ENCODE measurements at places on chromosomes 6 and 20.

DNA sequence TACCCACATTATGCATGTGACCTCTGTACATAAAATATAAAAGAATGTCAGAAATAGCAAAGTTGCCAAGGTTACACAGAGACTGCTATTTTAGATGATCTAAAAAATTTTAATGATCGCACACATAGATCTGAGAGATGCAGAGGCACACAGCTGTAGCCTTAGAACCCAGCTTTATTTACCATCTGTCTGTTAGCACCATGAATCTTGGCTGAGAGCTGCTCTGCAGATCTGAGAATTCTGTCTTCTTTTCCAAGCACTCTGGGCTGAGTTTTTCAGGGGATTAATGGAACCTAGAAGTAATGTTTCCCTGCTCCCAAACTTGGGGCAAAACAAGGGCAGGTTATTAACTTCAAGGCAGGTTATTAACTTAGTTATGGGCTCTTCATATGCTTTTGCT, 248.7 kb upstream of the JAG1 start:
- no peak for DNase-seq

DNA sequence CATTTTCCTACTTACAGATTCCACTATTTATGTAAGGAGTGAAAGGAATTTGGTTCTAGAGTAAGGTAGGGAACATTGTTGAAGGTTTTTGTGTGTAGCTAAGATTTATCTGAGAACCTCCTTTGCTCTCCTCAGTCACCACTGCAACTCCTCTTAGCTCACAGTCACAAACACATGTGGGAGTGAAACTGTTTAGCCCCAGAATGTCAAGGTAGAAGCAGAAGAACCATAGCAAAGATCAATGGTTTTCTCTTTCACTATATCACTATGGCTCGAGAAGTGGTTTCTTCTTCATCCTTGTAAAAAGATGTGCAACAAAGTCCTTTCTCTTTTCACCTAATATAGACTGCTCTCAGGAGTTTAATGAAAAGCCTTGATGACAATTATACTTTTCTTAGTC, 6.5 kb upstream of the DEFB112 start:
- no peak for DNase-seq

- no peak for DNase-seq
Observed at GRCh38 chr6:105468850-105469249, 66.0 kb upstream of the PREP start.

- DNase-seq = no peak
Observed at GRCh38 chr6:40383348-40384115, 203.6 kb downstream of the LRFN2 start.

DNA sequence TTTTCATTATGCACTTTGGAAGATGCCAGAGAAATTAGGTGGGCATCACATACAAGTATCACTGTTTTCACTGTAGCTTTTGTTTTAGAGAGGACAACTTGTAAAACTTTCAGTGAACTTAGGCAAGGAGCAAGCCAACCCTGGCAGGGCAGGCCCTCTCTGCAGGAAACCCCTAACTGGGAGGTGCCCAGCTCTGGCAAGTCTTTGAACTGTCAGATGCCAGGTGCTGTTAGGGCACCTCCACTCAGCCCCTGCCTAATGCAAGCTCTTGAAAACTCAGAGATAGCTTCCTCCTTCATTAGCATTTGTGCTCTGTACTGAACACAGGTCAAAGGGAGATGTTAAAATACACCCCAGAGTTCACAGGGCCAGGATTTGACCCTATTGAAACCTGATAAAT, 774.2 kb upstream of the FLRT3 start:
- no peak for DNase-seq

- peak; percentile 10 for DNase-seq
Observed at GRCh38 chr6:14660806-14661579, 543.4 kb downstream of the CD83 start.

- no peak for DNase-seq
Observed at GRCh38 chr6:45651301-45651700, 273.6 kb upstream of the SUPT3H start.

- no peak for DNase-seq
Observed at GRCh38 chr20:16263582-16263981, 309.7 kb downstream of the KIF16B start.

DNA sequence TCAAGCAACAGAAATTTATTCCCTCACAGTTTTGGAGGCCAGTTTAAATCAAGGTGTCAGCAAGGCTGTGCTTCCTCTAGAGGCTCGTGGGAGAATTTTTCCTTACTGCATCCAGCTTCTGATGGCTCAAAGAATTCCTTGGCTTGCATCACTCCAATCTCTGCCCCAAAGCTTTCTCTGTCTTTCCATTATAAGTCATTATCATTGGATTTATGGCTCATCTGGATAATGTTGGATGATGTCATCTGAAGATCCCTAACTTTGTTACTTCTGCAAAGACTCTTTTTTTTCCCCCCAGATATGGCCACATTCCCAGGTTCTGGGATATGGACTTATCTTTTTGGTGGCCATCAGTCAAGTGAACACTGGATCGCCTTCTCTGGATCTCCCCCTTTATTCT, 146.3 kb upstream of the B3GAT2 start:
- DNase-seq = no peak

DNA sequence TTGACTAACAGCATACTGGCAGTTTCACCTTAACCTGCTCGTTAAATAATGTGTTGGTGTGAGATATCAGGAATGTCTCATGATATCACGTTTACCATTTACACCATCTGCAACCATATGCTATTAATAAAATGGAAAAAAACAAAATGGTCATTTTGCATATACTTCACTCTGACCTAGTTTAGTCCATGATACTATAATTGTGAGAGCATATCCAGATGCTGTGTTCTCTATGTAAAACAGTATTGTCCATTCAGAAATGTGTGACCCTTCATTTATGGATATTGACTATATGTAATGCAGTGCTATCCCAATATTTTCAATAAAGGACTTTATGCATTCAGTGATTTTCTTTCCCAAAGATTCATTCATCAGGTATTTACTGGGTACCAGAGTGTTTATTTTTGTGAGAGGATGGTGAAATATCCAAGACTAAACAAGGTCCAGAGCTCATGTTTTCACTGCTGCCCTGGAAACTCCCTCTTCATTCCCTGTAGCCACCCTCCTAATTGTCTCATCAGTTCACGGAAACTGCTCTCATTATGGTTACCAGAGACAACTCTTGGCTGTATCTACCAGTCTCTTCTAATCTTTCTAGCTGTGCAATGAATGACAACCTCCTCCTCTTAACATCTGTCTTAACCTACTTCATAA, 25.7 kb upstream of the HINT3 start:
- DNase-seq = no peak

- DNase-seq = no peak
Observed at GRCh38 chr6:36926708-36927513, 27.6 kb upstream of the PI16 start.

DNA sequence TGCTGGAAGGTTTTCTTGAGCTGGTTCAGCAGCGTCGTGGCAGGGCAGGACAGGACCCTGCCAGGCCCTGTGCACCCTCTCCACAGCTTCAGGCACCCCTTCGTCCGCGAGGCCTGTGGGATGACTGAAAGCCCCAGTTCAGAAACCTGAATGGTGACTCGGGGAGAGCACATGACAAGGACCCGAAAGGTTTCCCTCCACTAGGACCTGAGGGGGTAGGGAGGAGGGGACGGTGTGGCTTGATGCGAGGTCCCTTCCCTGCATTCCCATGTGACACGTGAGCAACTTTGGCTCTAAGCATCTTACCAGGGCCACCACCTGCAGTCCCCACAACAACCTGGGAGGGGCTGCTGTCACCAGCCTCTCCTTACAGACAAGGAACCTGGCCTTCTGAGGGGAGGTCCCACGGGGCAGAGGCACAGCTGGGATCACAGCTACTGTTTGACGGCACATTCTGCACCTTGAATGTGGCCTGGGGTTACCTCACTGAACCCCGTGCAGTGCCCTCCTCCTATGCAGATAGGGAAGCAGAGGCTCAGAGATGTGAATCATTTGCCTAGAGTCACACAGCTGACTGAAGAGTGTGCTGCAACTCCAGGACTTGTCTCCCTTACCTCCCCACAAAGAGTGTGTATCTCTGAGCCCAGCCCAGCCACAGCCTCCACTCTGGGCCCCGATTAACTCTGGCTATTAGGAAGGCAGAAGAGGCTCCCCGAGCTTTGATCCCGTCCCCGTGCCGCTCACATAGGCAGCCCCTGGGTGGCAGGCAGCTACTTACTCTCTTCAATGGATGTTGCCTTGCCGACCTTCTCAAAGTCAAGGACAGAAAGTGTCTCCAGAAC, 84.6 kb downstream of the PTPN1 start:
- no peak for DNase-seq

GRCh38 chr6:75291331-75291730, 6.7 kb upstream of the TMEM30A start:
- no peak for DNase-seq

DNA sequence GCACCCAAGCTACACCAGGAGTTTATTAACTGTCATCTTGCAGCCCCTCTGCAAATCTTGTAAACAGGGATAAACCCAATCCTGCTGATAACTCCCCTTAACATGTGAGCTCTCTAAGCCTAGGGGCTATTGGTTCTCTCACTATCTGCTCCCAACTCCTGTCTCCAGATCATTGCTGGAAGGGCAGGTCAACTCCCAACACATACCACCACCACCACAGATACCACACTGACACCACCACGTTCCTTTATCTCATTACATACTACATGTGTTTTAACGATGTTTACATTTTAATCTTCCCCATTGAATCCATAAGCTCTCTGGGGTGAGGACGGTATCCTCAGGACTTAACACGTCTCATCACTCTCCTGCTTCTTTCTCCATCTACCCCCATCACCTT, 51.8 kb downstream of the SIM1 start:
- no peak for DNase-seq

- DNase-seq = no peak
Observed at GRCh38 chr20:6768228-6769140, 998 bp downstream of the BMP2 start.

DNA sequence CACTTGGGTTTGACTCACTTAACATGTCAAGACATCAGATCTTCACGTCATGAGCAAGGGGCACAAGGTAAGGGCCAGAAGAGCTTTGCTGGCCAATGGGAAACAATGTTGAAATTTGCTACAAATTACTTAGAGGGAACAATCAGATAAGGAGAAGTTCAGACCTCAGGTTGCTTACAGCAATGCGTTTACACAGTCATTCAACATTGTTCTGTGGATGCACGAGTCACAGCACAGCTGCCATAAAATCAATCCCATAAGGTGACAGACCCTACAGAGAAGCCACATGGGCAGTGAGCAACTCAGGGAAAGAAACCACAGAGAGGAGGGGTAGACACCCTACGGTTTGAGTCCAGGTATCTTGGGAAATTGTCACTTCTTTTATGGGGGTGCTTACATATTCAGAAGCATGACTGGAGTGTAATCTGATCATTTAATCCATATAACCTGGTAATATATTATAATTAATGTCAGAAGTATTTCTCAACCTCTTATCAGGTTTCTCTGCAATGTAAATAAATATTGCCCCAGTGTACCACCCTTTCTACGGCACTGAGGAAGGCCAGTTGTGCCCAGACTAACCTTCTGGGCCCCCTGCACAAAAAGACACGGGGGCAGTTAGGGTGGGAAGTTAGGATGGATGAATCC, 2.3 kb upstream of the SLC22A2 start:
- no peak for DNase-seq

- no peak for DNase-seq
Observed at GRCh38 chr6:89134723-89135122, 11.1 kb upstream of the PM20D2 start.

DNA sequence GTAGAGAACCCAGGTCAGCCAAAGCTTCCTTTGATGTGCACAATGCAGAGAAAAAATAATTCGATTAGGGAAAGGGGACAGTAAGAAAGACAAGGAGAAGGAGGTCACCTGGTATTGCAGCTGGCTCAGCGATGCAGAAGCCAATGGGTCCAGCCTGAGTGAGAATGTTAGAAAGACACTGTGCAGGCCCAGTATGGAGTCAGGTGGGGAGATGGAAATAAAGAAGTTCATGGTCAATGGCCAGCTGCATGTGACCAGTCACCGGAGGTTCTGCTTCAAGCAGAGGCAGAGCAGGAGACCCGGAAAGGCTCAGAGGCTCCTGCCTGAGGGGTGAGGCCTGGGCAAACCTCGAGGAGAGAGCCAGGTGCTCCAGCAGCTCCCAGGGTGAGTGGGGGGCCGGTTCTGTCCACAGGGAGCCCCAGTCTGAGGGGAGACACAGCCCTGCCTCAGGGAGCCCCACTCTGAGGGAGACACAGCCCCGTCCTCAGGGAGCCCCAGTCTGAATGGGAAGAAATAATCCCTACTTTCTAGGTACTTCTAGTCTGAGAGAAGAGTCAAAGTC, 51.3 kb downstream of the LRFN2 start:
- DNase-seq = no peak

DNA sequence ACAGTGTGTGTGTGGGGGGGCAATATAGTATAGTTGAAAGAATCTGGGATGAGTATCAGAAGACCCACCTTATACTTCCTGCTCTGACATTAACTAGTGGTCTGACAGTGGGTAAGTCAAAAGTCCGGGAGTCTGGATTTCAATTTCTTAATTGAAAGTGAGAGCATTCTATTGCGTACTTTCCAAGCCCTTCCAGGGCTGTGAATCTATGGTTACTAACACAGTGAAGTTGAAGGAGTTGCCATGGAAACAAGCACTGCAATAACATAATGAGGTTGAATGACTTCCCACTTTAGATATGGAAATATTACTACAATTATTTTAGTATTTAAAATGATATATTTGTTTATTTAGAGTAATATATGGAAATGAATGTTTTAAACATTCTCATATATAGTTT, 80.2 kb downstream of the MLIP start:
- DNase-seq = no peak

GRCh38 chr6:100808638-100809275, 72.4 kb downstream of the ASCC3 start:
- DNase-seq = no peak

- no peak for DNase-seq
Observed at GRCh38 chr20:16693278-16693677, 36.5 kb upstream of the SNRPB2 start.

GRCh38 chr6:56072856-56073255, 174.5 kb downstream of the COL21A1 start:
- DNase-seq = no peak

- DNase-seq = no peak
Observed at GRCh38 chr6:42545226-42545773, 18.5 kb upstream of the UBR2 start.
